T-helper 9 cell (primary cell): ENCODE measurements at places on chromosomes 6 and 20.

GRCh38 chr20:46900086-46900485, 5.4 kb downstream of the EYA2 start:
- no peak for DNase-seq

- DNase-seq, result no peak
Observed at GRCh38 chr6:136134751-136135150, 115.4 kb downstream of the MTFR2 start.

- no peak for DNase-seq
Observed at GRCh38 chr6:43226192-43226851, 3.0 kb downstream of the DNPH1 start.

DNA sequence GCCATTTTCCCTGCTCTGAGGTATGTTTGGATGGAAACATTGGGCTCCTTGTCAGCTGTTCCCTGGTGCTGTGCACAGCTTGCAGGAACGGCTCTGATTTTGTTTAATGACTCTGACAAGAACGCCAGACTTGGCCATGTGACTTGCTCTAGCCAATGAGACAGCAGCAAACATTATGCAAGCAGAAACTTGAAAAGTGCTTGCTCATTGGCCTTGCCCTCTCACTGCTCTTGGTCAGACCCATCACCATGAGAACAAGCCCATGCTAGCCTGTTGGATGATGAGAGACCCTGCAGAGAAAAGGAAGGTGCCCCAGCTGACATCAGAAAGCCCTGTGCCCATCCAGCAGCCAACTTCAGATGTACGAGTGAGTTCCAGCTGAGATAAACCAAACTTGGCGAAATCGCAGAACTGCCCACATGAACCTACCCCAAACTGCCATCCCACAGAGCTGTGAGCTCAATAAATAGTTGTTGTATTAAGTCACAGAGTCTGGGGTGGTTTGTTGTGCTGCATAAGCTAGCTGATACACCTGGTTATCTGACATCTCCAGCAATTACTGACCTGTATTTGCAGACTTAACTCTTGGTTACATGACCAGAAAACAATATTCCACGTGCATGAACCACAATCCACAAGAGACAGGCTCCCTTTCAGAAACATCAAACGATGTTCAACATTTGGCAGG, 96.9 kb downstream of the JPH2 start:
- no peak for DNase-seq

DNA sequence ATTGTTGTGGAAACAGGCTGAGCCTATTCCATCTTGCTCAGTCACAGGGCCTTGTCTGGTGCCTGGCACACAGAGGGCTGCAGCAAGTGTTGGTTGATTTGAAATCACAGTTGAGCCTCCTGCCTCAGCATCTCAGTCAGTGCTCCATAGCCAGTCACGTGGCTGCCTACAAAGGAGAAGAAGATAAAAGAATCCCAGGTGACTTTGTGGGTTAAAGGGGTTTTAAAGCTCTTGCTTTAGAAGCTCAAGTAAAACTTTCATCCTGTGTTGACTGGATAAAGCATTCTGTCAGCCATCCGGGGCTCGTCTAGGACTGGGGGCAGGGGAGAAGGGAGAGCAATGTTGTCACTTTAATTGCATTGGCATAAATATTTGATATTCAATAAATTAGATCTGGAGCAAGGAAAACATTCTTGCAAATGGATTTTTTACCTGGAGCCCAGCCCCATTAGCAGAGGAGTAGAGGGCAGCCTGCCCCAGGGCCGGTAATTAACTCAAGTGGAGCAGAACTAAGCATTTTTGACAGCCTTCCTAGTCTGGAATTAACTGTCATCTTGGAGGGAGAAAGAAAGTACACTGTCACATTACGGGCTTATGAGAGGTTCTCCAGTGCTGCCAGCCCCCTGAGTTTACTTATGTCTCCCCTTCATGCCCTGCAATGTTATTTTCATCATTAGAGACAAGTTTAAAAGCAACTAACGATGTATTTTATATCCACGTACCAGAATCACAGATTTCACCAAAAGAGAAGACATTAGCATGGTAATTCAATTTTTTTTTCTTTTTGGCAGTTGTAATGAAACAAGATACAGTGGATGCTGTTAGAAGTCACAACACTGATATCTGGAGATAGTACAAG, 71.7 kb upstream of the GTSF1L start:
- DNase-seq, result no peak

GRCh38 chr6:46016063-46016608, 476 bp upstream of the CLIC5 start:
- DNase-seq, result no peak

GRCh38 chr6:24692848-24693592, 25.9 kb downstream of the C6orf62 start:
- DNase-seq, result no peak

- no peak for DNase-seq
Observed at GRCh38 chr6:127404133-127404532, 55.1 kb downstream of the KIAA0408 start.

DNA sequence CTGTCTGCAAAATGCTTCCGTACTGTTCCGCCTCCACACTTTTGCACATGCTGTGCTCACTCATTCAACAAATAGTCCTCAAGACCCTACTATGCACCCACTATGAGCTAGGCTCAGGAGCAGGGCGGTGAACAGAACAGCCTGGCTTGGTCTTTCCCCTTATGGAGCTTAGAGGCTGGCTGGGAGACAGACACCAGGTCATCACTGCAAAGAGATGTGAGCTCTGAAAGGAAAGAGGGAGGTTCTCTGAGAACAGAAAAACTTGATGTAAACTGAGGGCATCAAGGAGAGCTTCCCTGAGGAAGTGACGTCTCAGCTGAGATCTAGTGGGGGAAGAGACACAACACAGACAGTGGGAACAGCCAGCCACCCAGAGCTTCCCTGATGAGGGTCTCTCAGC, 31.0 kb upstream of the TGM2 start:
- no peak for DNase-seq

GRCh38 chr20:58402827-58403226, 13.8 kb downstream of the VAPB start:
- no peak for DNase-seq

GRCh38 chr6:136487759-136488425, 62.3 kb downstream of the MAP7 start:
- no peak for DNase-seq

DNA sequence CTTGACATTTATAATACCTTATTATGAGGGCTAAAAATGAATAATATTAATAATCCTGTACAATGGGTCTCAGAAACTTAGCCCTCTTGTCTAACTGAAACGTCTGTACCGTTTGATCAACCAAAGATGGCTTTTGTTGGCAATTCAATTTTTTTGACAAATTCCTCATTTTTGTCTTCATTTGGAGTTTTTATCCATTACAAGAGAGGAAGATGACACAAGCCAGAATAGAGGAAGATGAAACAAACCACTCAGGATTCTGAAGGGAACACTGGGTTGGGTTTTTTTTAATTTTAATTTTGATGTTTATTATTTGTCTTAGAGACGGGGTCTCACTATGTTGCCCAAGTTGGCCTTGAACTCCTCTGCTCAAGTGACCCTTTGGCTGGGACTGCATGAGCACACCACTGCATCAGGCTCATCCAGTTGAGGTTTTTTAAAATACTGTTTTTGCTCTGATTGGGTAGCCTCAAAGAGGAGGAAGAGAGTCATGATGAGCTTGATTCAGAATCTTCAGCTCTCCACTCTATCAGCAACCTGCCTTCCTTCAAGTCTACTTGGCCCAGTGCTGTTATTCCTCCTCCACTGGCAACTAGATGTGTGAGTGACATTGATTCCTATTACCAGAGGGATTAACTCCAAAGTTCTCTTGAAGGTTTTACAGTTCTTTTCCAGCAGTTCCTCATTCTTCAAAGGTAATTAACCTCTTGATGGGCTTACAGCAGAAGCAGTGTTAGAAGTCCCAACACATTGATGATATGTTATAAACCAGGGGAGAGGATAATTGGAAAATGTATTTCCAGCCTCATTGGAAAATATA, 71.3 kb downstream of the ATXN1 start:
- DNase-seq, result no peak

DNA sequence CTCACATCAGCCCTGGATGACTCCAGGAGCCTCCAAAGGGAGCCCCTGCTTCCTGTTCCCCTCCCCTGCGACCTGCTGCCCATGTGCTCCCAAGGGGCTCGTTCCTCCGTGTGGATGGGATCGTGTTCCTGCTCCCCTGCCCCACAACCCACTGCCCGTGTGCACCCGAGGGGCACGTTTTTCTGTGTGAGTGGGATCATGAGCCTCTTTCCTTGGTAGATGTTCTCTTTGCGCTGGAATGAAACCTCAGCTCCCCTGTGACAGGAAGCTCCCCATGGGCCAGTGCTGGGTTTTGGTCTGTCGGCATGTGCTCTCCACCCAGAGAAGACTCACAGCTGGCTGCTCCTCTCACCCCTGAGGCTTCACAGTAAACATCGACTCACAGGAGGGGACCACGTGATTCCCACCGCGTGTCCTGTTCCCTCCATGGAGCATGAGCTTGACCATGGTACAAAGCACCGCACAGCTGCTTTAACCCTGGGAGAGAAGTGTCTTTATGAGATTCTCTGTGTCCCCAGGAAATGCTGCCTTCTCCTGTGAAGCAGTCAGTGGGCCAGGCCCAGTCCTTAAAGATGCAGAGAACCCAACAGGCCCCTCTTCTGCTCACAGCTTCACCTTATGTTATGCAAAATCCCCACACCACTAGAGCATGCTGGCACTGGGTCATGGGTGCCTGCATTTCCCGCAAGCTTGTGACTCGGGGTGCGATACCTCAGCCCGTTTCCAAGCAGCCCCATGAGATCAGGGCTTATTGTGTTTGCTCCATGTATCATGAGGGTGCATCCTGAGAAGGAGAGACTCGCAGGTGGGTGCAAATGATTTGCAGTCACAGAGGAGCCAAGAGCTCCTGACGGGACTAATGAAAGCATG, 215.1 kb downstream of the ERMARD start:
- no peak for DNase-seq

DNA sequence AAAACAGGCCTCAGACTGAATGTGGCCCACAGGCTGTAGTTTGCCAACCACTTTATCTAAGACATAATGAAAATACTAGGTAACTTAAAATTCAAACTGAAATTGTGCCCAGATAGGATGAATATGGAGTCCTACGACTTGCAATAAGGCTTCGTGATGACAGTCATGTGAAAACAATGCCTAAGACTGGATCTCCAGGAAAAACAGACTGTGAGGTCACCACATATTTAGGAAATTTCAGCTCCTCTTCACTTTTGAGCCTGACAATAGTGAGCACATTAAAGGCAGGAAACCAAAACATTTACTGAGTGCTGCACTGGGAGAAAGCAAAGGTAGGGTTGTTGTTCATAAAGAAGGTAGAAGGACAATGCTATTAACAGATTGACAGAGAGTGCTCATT, 50.0 kb downstream of the RTN4IP1 start:
- DNase-seq, result no peak
